ENCODE measurements at places on chromosomes 16 and 17.

DNA sequence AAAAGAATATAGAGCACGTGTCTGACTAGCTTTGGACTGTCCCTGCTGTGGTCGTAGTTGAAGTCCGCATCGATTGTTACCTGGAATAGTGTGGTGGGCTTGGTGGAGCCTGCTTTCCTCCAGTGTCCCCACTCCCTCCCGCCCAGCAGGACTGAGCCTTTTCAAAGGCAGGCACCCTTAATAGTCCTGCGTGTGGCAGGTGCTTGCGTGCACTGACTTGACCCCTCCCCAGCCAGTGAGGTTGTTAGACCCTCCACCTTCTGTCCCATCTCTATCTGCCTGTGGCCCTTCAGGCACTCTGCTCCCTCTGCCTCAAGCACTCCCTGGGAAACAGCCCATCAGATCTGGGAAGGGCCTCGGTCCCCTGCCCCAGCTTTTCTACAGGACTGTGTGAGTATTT, 36.6 kb downstream of the TMEM11 start:
- DNase-seq, result no peak

DNA sequence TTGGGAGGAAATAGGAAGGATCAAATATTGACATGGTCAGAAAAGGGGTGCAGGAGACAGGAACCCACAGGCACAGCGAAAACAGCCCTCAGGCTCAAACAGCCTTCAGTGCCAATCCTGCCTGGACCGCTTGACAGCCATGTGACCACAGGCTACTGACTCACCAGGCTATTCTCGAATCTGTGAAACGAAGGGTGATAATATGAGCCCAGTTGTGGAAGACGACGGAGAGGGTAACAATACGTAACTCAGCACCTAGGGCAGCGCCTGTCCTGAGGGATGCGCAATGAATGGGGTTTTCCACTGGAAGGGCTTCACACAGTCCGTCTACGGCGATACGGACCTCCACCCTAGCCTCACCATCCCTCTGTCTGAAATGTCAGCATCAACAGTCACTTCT, 117.3 kb upstream of the RCVRN start:
- no peak for DNase-seq

GRCh38 chr16:52544703-52545102, 2.2 kb downstream of the TOX3 start:
- DNase-seq, result no peak

DNA sequence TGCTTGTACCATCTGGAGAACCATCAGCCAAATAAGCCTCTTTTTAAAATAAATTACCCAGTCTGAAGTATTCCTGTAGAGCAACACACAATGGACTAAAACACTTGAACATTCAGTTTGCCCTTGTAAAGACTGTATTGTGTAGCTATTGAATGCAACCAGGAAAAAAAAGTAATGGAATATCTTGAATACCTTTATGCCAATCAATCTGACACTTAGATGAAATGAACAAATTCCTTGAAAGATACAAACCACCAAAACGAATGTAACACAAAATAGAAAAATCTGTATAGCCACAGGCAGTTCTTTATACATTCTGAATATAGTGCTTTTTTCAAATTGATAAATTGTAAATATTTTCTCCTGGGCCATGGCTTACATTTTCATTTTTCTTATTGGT, 63.3 kb upstream of the KCNJ16 start:
- DNase-seq, result no peak

- no peak for DNase-seq
Observed at GRCh38 chr17:57557416-57557815, 187.7 kb downstream of the CCDC182 start.

DNA sequence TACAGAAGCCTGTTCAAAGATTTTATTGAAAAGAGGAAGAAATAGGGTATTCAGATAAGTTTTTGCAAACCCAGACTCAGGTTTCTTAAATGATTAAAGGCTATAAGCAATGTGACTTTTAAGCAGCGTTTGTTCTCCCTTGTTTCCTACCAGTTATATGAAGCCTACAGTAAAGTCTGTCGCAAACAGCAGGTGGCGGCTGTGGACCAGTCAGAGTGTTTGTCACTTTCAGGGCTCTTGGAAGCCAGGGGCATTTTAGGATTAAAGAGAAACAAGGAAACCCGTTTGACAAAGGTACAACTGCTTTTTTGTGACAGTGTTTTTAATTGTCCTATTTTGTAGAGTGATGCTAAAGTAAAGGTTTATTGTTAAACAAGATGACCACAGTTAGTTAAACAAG, 7.7 kb upstream of the RARA start:
- DNase-seq, result no peak

DNA sequence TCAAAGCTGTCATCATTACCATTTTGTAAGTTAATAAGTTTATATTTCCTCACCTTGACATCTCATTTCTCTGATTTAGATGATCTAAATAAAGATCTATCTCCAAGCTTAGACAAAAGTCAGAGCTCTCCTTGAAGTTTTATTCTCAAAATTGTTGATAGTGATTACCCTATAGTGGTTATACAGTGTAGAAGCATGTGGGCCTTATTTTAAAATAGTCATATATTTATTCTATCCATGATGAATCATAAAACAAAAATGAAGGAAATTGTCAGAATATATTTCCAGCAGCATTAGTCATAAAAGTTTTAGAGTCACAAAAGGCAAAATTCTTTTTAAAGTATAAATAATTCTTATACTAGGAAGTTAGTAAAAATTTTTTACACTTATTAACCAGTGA, 49.0 kb downstream of the RHOT1 start:
- no peak for DNase-seq

- DNase-seq, result no peak
Observed at GRCh38 chr17:80318166-80318565, 57.5 kb downstream of the RNF213 start.

DNA sequence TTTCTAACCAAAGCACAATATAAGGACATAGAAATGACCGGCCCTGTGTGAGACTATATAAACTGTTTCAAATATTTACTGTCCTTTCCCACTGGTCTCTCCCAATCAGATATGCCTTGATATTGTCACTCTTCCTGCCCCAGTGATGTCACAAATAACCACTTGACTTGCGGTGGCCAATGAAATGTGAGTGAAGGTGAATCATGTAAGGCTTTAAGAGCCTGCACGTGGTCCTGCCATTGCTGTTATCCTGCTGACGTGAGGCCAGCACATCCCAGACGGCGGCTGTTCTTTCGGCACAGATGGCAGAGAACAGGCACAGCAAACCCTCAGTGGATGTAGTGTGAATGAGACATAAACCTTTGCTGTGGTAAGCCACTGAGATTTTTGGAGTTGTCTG, 5.4 kb upstream of the KLHL11 start:
- DNase-seq, result no peak

GRCh38 chr16:4507588-4508345, 30.8 kb downstream of the CDIP1 start:
- DNase-seq, result no peak

- peak; percentile 55 for DNase-seq
Observed at GRCh38 chr17:55699181-55699860, 23.3 kb downstream of the TMEM100 start.

GRCh38 chr17:77535892-77536291, 395.1 kb downstream of the SEC14L1 start:
- DNase-seq, result no peak

DNA sequence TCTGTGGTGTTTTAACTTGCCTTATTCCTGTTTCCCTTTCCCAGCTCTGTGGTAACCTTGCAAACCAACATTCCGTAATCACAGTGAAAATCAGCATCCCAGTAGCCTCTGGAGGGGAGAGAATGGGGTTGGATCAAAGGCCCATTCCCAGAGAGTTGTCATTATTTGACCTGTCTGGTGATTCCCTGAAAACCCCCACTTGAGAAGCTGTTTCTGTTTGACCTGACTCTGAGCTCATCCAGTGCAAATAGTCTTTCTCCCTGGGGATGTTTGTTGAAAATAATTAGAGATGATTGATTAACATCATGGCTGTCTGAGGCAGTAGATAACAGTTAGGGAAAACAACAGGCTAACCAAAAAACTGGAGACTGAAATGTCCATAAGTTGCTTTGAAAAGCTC, 3.0 kb downstream of the CACNG1 start:
- DNase-seq, result no peak

GRCh38 chr17:18356624-18357023, 6.7 kb downstream of the SHMT1 start:
- no peak for DNase-seq

GRCh38 chr17:3669548-3669947, 936 bp downstream of the EMC6 start:
- no peak for DNase-seq

GRCh38 chr17:19018600-19018950, 14.0 kb upstream of the FAM83G start:
- no peak for DNase-seq

GRCh38 chr16:81860287-81861266, 81.5 kb downstream of the PLCG2 start:
- DNase-seq, result no peak

DNA sequence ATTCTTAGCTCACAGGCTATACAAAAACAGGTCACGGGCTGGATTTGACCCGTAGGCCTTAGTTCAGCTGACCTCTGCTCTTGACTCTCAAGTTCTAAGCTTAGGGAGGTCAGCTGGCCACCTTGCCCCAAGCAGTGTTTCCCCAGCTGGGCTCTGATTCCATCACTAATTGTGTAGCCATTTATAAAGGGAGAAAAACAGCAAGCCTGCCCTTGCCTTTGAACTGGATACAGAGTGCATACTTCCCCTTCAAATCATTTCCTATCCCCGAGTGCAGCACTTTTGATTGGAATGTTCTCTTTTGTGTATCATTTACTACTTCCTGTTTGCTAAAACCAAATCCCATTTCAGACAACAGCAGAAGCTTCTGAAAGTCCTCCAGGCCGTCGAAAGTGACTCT, 153.6 kb downstream of the KATNIP start:
- DNase-seq, result no peak

- DNase-seq, result no peak
Observed at GRCh38 chr17:15436473-15437302, 30.7 kb downstream of the CDRT4 start.

DNA sequence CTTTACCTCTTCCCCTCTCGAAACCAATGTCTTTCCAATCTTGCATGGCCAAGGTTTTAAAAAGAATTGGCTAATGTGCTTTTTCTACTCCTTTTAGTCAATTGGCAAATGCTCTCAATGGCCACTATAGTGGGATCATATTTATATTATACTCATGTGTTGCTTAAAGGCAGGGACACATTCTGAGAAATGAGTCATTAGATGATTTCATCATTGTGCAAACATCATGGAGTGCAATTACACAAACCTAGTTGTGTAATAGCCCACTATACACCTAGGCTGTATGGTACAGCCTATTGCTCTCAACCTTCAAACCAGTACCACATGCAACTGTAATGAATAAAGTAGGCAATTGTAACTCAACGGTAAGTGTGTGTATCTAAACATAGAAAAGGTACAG, 180.9 kb downstream of the HS3ST3A1 start:
- no peak for DNase-seq

GRCh38 chr17:27327871-27328270, 34.0 kb downstream of the WSB1 start:
- no peak for DNase-seq

DNA sequence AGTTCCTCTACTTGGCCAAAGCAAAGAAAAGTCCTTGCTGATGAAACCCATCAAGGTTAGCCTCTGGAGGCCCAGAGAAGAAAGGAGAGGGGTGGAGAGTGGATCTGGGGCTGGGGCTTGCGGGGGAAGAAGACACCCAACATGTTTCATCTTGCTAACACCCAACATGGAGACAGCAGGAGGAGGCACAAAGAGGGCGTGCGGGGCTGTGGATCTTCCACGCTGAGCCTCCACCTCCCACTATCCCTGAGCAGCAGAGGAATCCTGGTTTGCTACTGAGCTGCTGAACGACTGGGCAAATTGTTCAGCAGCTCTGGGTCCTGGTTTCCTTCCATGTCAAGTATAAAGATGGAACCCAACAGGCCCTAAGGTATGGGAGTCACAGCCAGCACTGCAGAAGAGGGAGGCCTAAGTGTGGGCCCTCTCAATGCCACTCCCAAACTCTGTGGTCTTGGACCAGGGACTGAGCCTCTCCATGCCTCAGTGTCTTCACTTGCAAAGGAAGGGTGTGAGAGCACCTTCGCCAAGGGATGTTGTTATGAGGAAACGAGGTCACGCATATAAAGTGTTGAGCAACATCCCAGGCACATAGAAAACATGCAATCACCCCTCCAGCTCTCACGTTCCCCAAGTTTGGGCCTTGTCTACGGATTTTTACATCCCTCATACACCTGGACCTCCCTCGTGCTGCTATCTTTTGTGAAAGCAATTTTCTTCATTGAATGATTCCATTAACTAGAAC, 122.5 kb downstream of the XYLT1 start:
- DNase-seq, result no peak

GRCh38 chr16:47035436-47035835, 62.0 kb upstream of the DNAJA2 start:
- no peak for DNase-seq

DNA sequence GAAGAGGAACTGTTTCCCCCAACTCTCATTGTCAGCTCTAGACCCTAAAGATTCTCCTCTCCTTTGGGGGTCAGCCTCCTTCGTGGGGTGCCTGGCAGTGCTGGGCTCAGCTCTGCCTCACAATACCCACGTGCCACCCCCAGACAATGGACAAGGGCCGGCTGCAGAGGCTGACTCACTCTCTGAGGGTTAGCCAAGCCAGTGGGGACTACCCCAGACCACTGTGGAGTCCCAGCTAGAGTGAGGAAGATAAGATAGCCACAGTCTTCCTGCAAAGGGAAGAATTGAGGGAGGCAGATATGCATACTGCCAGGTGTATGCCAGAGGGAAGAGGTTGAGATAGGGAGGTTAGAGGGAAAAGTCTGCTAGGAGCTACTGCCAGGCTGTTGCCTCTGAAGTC, 13.5 kb upstream of the MTMR4 start:
- no peak for DNase-seq

GRCh38 chr17:20966870-20967269, 75.9 kb downstream of the USP22 start:
- no peak for DNase-seq

DNA sequence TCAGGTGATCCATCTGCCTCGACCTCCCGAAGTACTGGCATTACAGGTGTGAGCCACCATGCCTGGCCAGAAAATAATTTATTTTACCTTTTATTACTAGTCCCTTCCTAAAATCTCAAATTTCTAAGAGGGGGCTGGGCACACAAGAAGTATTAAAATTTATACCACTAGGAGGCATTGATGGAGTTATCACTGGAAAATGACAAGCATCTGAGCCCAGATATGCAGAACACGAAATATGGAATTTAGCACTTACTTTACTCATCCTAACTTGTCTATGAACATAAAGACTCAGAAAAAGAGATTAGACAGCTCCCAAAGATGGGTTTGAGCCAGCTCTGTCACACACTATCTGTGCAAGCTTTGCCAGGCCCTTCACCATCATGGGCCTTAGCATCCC, 46.4 kb downstream of the STAT5A start:
- DNase-seq, result no peak

DNA sequence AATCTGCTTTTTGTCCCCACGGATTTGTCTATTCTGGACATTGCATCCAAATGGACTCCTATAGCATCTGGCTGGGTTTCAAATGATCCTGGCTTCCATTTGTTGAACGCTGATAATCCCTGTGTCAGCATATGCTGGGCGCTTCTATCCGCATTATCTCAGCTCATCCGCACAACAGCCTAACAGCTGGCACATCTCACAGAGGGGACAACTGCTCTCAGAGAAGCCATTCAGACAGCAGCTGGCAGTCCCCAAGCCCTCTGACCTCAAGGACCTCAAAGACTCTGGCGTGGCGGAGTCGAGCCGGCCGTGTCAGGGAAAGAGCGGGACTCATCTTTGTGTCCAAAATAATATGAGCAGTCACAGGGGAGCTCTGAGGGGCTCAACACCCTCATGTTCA, 82.3 kb downstream of the NT5M start:
- no peak for DNase-seq
